ENCODE measurements at places on chromosomes 7 and 10.

DNA sequence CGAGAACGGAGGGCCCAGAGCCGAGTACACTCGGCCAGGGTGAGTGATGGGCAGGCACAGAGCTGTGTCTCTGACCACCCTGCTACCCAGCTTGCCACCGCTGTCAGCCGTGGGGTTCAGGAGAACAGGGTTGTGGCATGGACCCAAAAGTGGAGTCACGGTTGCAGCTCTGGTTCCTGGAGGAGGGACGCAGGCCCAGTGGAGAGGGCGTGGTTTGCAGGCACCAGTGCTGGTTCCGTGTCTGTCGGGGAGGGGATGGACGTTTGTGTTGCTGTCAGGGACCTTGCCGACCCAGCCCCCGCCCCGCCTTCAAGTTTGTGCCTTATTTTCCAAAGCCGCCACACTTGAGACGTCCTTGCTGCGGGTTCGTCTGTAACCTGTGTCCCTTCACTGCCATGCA lies 45.1 kb upstream of the AP5Z1 start:
- DNase-seq, result no peak

- DNase-seq, result no peak
Observed at GRCh38 chr7:130292682-130293257, at the start of gene CPA4. CPA4 (plus strand) TSS chr7:130293161; CDS start chr7:130293181, 20 bp downstream.

DNA sequence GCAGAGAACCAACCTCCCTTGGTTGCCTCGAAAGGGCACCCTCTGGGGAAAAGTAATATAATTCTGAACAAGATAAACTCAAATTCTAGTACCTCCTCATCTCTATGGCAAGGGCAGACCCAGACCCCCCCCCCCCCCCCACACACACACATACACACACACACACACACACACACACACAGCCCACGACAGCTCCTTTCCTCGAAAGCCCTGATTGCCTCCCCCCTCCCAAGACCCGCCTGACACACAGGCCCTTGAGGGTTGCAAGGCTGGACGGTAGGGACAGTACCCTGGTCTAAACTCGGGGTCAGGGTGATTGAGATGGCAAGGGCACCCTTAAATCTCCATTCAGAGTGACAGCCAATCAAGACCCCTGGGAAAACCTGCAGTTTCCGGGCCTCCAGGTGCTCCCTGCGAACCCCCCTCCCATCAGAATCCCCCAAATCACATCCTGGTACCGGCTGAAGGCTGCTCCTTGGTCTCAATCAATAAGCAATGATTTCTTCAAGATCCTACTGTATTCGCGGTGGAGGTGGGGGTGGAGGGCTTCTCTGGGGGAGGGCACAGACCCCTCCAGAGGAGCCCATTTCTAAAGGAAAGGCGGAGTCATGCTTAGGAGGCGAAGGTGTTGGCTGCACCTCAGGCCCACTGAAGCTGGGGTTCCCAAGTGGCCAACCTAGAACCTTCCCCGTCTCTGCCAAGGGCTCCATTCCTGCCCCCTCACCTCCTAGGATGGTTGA lies 100.7 kb downstream of the HIP1 start:
- no peak for DNase-seq

- DNase-seq, result no peak
Observed at GRCh38 chr10:30309403-30309802, 39.7 kb downstream of the MTPAP start.

- DNase-seq, result no peak
Observed at GRCh38 chr10:103481974-103482531, 3.0 kb upstream of the CALHM3 start.

DNA sequence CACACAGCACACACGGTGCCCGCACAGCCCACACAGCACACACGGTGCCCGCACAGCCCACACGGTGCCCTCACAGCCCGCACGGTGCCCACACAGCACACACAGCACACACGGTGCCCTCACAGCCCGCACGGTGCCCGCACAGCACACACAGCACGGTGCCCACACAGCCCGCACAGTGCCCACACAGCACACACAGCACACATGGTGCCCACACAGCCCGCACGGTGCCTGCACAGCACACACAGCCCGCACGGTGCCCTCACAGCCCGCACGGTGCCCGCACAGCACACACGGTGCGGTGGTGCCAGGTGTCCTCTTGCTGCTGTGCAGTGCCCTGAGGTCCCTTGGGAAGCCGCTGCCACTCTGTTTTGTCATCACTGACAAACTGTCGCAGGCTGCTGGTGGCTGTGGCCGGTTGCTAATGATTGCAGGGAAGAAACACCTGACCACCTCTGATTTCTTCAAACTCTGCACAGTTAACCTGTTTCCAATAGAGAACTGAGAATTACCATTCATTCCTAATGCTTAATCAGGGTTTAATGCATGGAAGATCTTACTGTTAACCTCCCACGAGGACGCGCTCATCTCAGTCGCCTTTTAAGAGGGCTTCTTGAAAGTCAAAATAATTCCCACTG lies 66.9 kb downstream of the GLRX3 start:
- no peak for DNase-seq

GRCh38 chr10:75263806-75264205 lies 28.0 kb upstream of the COMTD1 start:
- DNase-seq, result no peak

DNA sequence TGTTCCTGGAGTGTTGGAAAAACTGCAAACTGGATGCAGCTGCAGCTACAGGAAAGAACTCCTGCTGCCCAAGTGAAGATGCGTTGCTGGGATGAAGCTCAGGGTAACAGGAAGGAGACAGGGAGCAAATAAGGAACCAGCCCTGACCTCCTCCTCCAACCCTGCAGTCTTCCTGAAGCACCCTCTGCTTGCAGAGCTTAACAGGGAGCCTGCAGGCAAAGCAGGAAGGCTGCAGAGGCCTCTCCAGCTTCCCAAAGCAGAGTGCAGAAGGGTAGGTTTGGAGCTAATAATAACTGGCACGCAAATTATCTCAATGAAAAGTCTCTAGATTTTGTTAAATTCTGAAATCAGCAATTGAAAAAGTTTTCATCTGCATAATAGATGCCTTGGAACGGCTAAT lies 92.5 kb downstream of the SORCS1 start:
- no peak for DNase-seq

GRCh38 chr10:65375528-65375927 lies 1550.3 kb upstream of the LRRTM3 start:
- no peak for DNase-seq

GRCh38 chr10:117248750-117249465 lies 8.0 kb downstream of the SLC18A2 start:
- DNase-seq, result no peak

- no peak for DNase-seq
Observed at GRCh38 chr10:12876266-12876665, 125.2 kb downstream of the CCDC3 start.

GRCh38 chr10:128922619-128923196 lies 544.3 kb upstream of the MGMT start:
- DNase-seq, result no peak

Data from activated CD8-positive, alpha-beta memory T cell treated with anti-CD3 and anti-CD28 coated beads, Interleukin-2, amount 50 U/mL, for 4 hours (primary cell).